Activated CD8-positive, alpha-beta T cell treated with anti-CD3 and anti-CD28 coated beads, Interleukin-2, amount 10 ng/mL, durations not matched to agents 7 days and 5 days (primary cell): ENCODE measurements at places on chromosomes 11 and 22.

GRCh38 chr11:97430877-97431276 lies 1041.1 kb downstream of the JRKL start:
- H3K4me1 ChIP-seq, result no peaks in the 10 kb centered on the region
- no peaks in the 10 kb centered on the region for H3K36me3 ChIP-seq
- no peaks in the 10 kb centered on the region for H3K27me3 ChIP-seq
- no peak overlapping the region for H3K4me3 ChIP-seq
- DNase-seq, result no peak

- H3K27ac ChIP-seq, result no peak overlapping the region
- no peak for DNase-seq
- peaks cover 6% of the 10 kb centered on the region for H3K36me3 ChIP-seq
- peaks cover 19% of the 10 kb centered on the region for H3K4me1 ChIP-seq
- H3K27me3 ChIP-seq, result no peaks in the 10 kb centered on the region
Measured at GRCh38 chr22:37210041-37210803, 2.1 kb downstream of the SSTR3 start.

GRCh38 chr11:48020092-48020755 lies 39.9 kb downstream of the PTPRJ start:
- peaks cover 37% of the 10 kb centered on the region for H3K36me3 ChIP-seq
- peak overlapping the region; percentile 0 for H3K27ac ChIP-seq
- H3K4me1 ChIP-seq, result peaks cover 73% of the 10 kb centered on the region
- no peak overlapping the region for H3K4me3 ChIP-seq
- H3K27me3 ChIP-seq, result no peaks in the 10 kb centered on the region

DNA sequence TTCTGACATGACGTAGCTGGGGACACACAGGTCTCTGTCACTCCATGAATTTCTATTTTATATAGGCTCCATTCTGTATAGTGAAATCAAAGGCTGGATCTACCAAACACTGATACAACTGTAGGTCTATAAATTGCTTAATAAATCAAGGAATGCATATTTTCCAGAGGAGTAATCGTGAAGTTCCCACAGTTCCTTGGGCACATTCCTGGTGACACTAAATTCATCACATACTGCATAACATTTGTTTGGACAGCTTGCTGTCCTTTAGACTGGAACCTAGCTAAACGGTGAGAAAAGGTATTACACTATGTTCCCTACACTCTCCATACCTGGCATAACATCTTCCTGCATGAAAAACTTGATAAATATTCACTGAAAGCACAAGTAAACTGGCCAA lies 41.6 kb upstream of the UCP3 start:
- H3K27ac ChIP-seq, result no peak overlapping the region
- no peak for DNase-seq
- no peaks in the 10 kb centered on the region for H3K4me1 ChIP-seq
- peaks cover 19% of the 10 kb centered on the region for H3K36me3 ChIP-seq
- no peaks in the 10 kb centered on the region for H3K27me3 ChIP-seq

- DNase-seq, result no peak
- H3K4me1 ChIP-seq, result no peaks in the 10 kb centered on the region
- H3K27me3 ChIP-seq, result no peaks in the 10 kb centered on the region
- no peak overlapping the region for H3K4me3 ChIP-seq
Measured at GRCh38 chr11:28245131-28245530, 136.9 kb downstream of the METTL15 start.

DNA sequence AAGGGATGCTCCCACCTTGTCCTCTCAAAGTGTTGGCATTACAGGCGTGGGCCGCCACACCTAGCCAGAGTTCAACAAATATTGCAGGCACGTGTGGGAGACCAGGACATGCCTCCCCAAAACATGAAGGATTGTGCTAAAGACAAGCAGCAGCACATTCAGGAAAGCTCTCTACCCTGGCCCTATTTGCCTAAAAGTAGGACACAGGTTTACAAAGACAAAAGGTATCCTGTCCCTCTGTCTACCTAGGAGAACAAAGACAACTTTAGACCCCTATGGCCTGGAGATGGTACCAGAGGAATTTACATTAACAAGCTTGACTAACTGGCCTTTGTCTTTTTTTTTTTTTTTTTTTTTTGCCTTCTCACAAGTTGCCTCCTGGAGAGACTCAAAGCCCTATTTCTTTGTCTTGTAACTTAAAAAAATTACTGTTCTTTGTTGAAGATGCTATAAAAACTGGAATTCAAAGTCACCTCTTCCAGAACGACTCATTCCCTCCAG lies 859 bp upstream of the ACCS start:
- H3K4me1 ChIP-seq, result peaks cover 26% of the 10 kb centered on the region
- peaks cover 6% of the 10 kb centered on the region for H3K27me3 ChIP-seq
- DNase-seq, result no peak
- H3K36me3 ChIP-seq, result no peaks in the 10 kb centered on the region
- peak overlapping the region; percentile 87 for H3K27ac ChIP-seq

- peak overlapping the region; percentile 75 for H3K27ac ChIP-seq
- H3K4me3 ChIP-seq, result peak overlapping the region; percentile 78
- no peak for DNase-seq
Measured at GRCh38 chr11:926341-926916, 759 bp downstream of the AP2A2 start.
